ENCODE measurements at places on chromosomes 4 and X.

- DNase-seq = no peak
Measured at GRCh38 chr4:70946939-70947338, 44.8 kb downstream of the MOB1B start.

DNA sequence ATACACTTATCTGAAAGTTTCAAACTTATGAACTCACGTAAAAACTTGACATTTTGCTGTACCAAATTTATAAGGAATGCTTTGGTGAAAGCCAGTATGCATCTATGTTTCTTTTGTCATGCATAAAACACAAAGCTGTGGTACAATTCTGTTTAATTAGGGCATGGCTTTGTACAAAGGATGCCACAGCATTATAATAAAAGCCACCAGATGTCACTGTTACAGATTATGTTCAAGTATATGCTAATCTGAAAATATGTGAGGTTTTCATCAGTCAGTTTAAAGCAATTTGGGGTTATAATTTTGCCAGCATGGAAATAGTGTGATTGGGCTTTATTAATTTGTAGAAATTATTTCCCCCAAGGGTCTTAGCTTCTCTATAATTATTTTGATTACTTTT lies 69.0 kb downstream of the ATOH1 start:
- DNase-seq = no peak

- no peak for DNase-seq
Measured at GRCh38 chr4:63580796-63581475, 828.3 kb downstream of the TECRL start.

- DNase-seq = no peak
Measured at GRCh38 chr4:138869165-138869564, 146.4 kb upstream of the NOCT start.

- DNase-seq = no peak
Measured at GRCh38 chr4:38523524-38524448, 140.2 kb upstream of the KLF3 start.

GRCh38 chrX:867502-867901 lies 236.9 kb downstream of the SHOX start:
- DNase-seq = no peak

DNA sequence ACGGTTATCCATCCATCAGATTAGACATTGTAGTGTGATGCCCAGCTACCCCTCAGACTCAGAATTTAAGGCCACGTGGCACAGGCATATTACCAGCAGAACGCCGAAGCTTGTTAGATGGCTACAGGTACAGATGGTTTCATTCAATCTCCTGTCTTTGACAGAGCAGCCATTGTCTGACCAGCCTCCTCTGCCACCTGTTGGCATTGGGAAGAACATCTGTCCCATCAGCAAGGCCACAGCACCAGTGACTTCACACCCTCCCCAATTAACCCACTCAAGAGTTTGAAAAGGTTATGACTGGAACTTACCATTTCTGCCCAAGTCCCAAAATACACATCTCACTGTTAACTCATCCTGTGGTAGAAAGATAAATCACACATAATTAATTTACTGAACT lies 22.0 kb upstream of the PHKA2 start:
- no peak for DNase-seq

GRCh38 chr4:182418054-182418734 lies 175.0 kb downstream of the TENM3 start:
- DNase-seq = no peak

GRCh38 chrX:129739578-129739977 lies 799 bp downstream of the XPNPEP2 start:
- DNase-seq = no peak

- peak; percentile 61 for DNase-seq
Measured at GRCh38 chr4:7043284-7044136, at the start of gene TADA2B. TADA2B (plus strand) TSS chr4:7043372; CDS start chr4:7043580, 208 bp downstream.

DNA sequence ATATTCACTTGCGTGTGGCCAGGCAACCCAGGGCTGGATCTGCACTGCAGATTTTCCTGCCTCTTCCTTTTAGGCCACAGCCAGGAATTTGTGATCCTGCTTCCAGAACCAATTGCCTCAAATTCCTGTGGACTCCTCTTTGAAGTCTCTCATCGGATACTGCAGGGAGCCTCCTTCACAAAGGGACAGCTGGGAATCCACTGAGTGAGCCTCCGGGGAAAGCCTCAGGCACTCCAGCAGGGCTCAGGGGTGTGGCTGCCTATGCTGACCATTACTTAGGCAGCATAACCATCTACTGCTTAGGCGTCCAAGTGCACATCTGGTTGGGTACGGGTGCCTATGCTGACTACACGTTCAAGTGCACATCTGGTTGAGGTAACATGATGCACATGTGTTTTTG lies 321.5 kb downstream of the NLGN4X start:
- DNase-seq = no peak

DNA sequence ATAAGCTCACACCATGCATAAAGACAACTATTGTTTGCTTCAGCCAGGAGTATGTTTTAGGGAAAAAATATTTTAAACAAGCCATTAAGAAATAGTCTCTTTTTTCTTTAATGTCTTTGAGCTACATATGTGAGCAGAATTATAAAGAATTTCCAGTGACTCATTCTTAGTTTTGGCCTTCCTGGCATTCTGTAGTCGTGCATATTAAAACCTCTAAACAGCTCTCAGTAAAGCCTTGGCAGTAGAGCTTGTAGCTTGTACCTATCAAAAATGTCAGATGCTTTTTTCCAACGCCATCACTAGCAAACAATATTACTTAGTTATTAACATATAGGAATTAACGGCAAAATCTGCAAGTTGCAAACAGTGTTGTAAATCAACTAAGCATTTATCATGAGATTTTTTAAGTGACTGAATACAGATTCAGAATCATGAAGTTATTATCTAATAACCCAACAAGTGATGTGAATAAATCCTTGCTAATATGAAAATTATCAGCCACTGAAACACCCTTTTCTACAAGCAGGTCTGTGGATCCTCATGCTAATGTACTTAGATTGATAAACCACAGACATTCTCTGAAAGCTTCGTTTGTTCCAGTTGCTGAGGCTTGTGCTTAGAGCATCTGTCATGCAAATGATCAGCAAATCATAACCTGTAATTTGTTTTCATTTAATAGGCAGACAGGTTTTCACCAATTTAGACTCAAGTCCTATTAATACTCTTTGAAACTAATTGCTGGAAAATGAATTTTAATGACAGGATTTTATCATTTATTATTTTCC lies 412.0 kb upstream of the ATOH1 start:
- DNase-seq = no peak

DNA sequence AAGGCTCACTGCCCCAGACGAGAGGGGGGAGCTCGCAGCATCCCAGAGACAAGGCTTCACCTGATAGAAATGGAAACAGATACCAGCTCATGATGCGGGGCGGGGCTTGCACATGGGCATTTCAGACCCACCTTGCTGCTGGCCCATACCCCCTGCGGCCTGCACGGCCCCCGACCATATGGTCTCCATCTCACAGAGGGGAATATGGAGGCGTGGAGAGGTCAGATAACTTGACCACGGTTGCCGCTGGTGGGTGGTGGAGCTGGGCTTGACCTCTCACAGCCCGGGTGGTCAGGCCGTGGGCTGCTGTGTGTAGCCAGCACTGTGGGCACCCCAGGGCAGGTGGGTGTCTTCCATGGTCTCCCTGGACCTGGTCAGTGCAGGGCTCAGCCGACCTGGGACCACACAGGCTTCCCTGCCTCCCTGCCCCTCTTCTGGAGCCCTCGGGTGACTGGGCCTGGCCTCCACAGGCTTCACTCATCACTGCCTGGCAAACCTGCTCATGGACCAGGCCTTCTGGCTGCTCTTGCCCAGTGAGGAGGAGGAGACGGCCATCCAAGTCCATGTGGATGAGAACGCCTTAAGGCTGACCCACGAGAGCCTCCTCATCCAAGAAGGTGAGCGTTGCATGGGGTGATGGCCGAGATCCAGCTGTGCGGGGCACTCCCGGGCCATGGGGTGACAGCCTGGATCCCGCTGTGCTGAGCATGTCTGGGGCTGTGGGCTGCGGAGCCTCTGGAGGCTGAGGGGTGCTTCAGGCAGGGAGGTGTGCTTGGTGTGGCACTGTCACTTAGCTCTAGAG lies 16.8 kb downstream of the SH3TC1 start:
- DNase-seq = no peak

DNA sequence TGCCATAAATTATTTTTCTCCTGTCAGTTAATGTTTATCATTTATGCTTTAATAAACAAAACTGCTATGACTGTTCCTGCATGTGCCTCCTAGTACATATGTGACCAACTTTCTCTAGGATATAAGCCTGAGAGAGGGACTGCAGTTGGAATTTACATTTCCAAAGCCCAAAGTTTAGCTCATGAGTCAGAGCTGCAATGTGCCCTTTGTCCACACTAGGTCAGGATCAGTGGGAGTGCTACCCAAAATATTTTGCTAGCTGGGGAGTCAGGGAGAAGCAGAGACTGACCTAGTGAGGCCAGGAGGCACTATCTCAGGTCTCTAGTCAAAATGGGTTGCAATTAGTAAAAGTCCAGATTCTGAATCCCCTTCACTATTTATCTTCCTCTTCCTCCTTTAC lies 92.7 kb downstream of the AR start:
- DNase-seq = no peak

- DNase-seq = no peak
Measured at GRCh38 chr4:122920473-122920872, 1.9 kb downstream of the NUDT6 start.

DNA sequence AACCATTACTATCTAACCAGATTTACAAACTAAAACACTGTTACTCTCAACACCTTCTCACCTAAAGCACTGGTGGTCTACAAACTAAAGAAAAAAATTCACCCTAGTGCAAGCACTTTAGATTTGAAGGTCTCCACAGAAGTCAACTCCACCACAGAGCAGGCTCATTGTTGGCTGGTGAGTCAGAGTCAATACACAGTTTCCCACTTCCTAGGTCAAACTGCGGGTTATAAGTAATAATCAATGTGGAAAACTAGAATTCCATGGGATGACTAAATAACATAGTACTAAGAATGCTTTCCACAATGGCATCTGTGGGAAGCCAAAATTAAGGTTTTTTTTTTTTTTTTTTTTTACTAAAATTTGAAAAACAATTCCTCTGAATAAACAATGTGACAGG lies 191.8 kb downstream of the PDGFC start:
- DNase-seq = no peak

GRCh38 chrX:31057691-31058090 lies 14.2 kb downstream of the FTHL17 start:
- no peak for DNase-seq

- DNase-seq = peak; percentile 55
Measured at GRCh38 chrX:39869846-39870601, 227.7 kb downstream of the BCOR start.

DNA sequence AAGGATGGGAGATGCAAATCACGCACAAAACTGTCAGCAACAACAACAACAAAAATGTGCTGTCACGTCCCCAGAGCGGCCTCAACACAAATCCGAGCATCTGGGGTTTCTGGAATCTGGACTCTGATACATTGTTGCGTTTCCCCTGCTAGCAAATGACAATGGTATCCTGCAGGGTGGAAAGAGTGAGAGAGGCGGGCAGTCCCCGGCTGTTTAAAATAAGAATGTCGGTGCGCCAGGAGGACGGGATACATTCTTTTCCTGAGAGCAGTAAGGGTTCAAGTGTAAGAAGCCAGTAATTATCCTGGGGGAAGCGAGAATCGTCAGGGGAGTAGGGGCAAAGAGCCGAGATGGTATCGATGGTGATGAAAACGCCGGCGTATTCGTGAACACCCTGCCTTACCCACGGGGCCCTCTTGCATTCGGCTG lies 310.2 kb downstream of the ASMT start:
- DNase-seq = no peak

DNA sequence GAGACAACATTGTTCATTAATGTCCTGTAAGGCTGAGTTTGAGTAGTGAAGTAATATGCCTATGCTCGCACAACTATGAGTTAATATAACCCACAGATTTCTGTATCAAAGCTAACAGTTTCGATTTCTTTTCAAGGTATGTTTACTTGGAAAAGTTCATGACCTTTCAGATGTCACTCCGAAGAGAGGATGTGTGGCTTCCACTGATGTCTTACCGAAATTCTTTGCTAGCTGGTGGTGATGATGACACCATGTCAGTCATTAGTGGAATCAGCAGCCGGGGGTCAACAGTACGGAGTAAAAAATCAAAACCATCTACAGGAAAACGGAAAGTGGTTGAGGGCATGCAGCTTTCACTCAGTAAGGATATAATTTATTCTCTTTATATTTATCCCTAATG lies 124.9 kb downstream of the STAG2 start:
- DNase-seq = peak; percentile 18

DNA sequence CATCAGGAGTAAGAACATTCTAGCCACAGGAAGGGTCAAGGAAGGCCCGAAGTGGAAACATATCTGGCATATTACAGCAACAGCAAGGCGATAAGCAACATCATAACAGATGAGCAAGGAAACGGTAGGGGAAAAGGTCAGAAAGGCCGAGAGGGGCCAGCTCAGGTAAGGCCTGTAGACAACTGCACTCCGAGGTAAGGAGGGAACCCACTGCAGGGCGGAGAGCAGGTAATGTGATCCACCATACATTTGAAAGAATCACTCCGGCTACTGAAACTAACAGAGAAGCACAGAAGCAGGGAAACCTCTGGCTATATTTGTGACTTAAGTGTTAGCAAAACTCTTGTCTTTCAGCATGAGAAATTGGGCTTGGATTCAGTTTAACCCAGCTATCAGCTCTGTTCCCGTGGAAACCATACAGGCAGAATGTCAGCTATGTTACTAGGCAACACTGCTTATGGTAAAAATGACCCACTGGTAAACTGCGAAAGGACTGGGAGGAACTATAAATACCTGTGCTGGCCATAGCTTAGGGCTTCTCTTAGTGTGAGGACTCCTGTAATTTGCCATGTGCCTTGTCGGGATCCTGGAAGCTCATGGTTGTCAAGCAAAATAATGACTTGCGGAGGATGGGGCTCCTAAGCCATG lies 31.0 kb downstream of the FRYL start:
- no peak for DNase-seq

DNA sequence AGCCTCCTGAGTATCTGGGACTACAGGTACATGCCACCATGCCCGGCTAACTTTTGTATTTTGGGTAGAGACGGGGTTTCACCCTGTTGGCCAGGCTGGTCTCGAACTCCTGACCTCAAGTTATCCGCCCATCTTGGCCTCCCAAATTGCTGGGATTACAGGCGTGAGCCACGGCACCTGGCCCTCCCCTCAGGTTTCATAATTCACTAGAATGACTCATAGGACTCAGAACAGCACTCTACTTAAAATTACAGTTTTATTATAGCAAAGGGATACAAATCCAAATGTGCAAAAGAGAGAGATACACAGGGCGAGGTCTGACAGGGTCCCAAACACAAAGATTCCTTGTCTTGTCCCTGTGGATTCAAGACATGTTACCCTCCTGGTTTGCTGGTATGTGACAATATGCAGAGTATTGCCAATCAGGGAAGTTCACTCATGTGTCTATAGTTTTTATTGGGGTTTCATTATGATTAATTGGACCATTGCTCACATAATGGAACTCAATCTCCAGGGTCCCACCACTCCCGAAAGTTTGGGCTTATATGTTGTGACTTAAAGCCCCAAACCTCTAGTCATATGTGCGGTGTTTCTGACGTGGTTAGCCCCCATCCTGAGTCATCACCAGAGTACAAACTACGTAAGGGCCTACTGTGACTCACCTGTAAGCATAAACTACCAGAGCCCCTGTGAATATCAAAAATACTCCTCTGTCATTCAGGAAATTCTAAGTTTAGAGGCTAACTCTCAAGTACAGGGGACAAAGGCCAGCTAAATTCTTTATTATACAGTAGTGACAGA lies 5.2 kb downstream of the YIPF6 start:
- peak; percentile 51 for DNase-seq

All from activated naive CD4-positive, alpha-beta T cell treated with anti-CD3 and anti-CD28 coated beads, Interleukin-2, amount 50 U/mL, for 16 hours (primary cell).